ENCODE measurements at places on chromosomes 5 and 9.
A peak's percentile ranks its signal among the peaks of the same experiment; 100 is the strongest.

- no peak overlapping the region for H3K4me3 ChIP-seq
- H3K27ac ChIP-seq: no peak overlapping the region
- no peaks in the 10 kb centered on the region for H3K27me3 ChIP-seq
- no peak for DNase-seq
Measured at GRCh38 chr5:153425914-153426313, 64.6 kb upstream of the GRIA1 start.

GRCh38 chr5:128674837-128675446, 136.9 kb upstream of the FBN2 start:
- H3K36me3 ChIP-seq: no peaks in the 10 kb centered on the region
- no peaks in the 10 kb centered on the region for H3K27me3 ChIP-seq
- no peaks in the 10 kb centered on the region for H3K4me1 ChIP-seq
- H3K27ac ChIP-seq: no peak overlapping the region

- no peak overlapping the region for H3K4me3 ChIP-seq
- no peaks in the 10 kb centered on the region for H3K36me3 ChIP-seq
- no peak overlapping the region for H3K27ac ChIP-seq
- peaks cover 13% of the 10 kb centered on the region for H3K4me1 ChIP-seq
- DNase-seq: no peak
Measured at GRCh38 chr5:76718381-76718832, 2.5 kb downstream of the F2R start.

GRCh38 chr5:175059687-175060211, 335.4 kb downstream of the MSX2 start:
- H3K27me3 ChIP-seq: no peaks in the 10 kb centered on the region
- no peaks in the 10 kb centered on the region for H3K4me1 ChIP-seq
- no peaks in the 10 kb centered on the region for H3K36me3 ChIP-seq
- H3K4me3 ChIP-seq: no peak overlapping the region
- no peak overlapping the region for H3K27ac ChIP-seq
- no peak for DNase-seq

- no peak for DNase-seq
- no peaks in the 10 kb centered on the region for H3K27me3 ChIP-seq
- no peak overlapping the region for H3K27ac ChIP-seq
- no peaks in the 10 kb centered on the region for H3K4me1 ChIP-seq
- no peaks in the 10 kb centered on the region for H3K36me3 ChIP-seq
Measured at GRCh38 chr5:2876183-2876582, 124.7 kb upstream of the IRX2 start.

GRCh38 chr5:82849885-82850284, 227.3 kb downstream of the TMEM167A start:
- no peaks in the 10 kb centered on the region for H3K4me1 ChIP-seq
- H3K27ac ChIP-seq: no peak overlapping the region
- no peaks in the 10 kb centered on the region for H3K36me3 ChIP-seq
- H3K4me3 ChIP-seq: no peak overlapping the region

DNA sequence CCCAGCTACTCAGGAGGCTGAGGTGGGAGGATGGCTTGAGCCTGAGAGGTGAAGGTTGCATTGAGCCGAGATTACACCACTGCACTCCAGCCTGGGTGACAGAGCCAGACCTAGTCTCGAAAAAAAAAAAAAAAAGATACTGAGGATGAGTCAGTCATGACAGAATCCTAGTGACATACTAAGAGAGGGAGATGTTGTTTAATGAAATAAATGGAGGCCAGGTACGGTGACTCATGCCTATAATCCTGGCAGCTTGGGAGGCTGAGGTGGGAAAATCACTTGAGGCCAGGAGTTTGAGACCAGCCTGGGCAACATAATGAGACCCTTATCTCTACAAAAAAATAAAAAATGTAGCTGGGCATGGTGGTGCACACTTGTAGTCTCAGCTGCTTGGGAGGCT, 107.2 kb downstream of the ZFAND5 start:
- no peaks in the 10 kb centered on the region for H3K27me3 ChIP-seq
- peak; percentile 57 for DNase-seq
- H3K4me3 ChIP-seq: no peak overlapping the region
- no peak overlapping the region for H3K27ac ChIP-seq
- no peaks in the 10 kb centered on the region for H3K4me1 ChIP-seq

- H3K27me3 ChIP-seq: no peaks in the 10 kb centered on the region
- no peak for DNase-seq
- no peak overlapping the region for H3K27ac ChIP-seq
Measured at GRCh38 chr9:11097020-11097419, 484.2 kb upstream of the PTPRD start.

GRCh38 chr9:84177407-84177806, 163.2 kb downstream of the SLC28A3 start:
- H3K4me1 ChIP-seq: peaks cover 3% of the 10 kb centered on the region
- no peaks in the 10 kb centered on the region for H3K27me3 ChIP-seq
- DNase-seq: no peak
- H3K4me3 ChIP-seq: no peak overlapping the region
- H3K36me3 ChIP-seq: no peaks in the 10 kb centered on the region

GRCh38 chr5:136043551-136043950, 14.8 kb downstream of the TGFBI start:
- no peak overlapping the region for H3K4me3 ChIP-seq
- H3K27me3 ChIP-seq: no peaks in the 10 kb centered on the region
- peaks cover 79% of the 10 kb centered on the region for H3K36me3 ChIP-seq
- H3K27ac ChIP-seq: peak overlapping the region; percentile 28

GRCh38 chr5:151531581-151531980, 59.5 kb downstream of the FAT2 start:
- no peak for DNase-seq
- no peaks in the 10 kb centered on the region for H3K4me1 ChIP-seq
- H3K4me3 ChIP-seq: no peak overlapping the region
- no peak overlapping the region for H3K27ac ChIP-seq
- H3K27me3 ChIP-seq: no peaks in the 10 kb centered on the region

DNA sequence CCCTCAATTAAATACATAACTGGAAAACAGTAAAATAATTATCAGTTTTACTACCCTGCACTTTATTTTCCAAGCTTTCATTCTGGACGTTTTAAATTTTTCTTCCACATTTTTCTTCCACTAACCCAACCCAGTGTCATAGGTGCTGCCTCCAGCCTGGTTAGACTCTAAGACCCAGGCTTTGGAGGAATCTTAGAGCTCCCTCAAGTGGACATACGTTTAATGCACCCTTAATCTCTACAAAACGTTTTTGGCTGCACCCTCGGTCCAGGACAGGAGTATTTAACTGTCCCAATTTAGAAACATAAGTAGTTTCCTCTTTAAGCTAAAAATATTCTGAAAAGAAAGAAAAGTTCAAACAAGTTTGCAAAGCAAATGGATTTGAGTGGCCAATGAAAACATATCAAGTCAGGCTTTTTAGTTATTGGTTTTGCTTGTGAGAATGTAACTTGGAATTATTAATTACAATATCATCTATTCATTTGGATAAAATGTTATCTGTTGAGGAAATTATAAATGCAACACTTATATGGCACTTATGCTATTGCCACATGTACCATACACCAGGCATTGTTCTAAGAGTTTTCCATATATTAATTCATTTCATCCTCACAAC, 38.9 kb downstream of the CDH6 start:
- no peak for DNase-seq
- H3K36me3 ChIP-seq: no peaks in the 10 kb centered on the region
- no peak overlapping the region for H3K4me3 ChIP-seq
- H3K4me1 ChIP-seq: no peaks in the 10 kb centered on the region
- no peak overlapping the region for H3K27ac ChIP-seq

- no peaks in the 10 kb centered on the region for H3K36me3 ChIP-seq
- no peaks in the 10 kb centered on the region for H3K4me1 ChIP-seq
- H3K4me3 ChIP-seq: no peak overlapping the region
- H3K27ac ChIP-seq: no peak overlapping the region
Measured at GRCh38 chr9:119968836-119969707, 599.8 kb upstream of the BRINP1 start.

- no peak for DNase-seq
- H3K4me1 ChIP-seq: no peaks in the 10 kb centered on the region
- H3K27me3 ChIP-seq: no peaks in the 10 kb centered on the region
- H3K4me3 ChIP-seq: no peak overlapping the region
- H3K27ac ChIP-seq: no peak overlapping the region
Measured at GRCh38 chr9:100465274-100465673, 7.7 kb upstream of the TMEFF1 start.

- no peak overlapping the region for H3K27ac ChIP-seq
- no peaks in the 10 kb centered on the region for H3K36me3 ChIP-seq
- no peak overlapping the region for H3K4me3 ChIP-seq
- no peak for DNase-seq
- no peaks in the 10 kb centered on the region for H3K27me3 ChIP-seq
Measured at GRCh38 chr5:154568589-154568988, 90.6 kb upstream of the HAND1 start.

GRCh38 chr9:97311798-97312500, 4.5 kb downstream of the CCDC180 start:
- peak; percentile 37 for DNase-seq
- H3K4me1 ChIP-seq: peaks cover 9% of the 10 kb centered on the region
- no peaks in the 10 kb centered on the region for H3K27me3 ChIP-seq
- no peak overlapping the region for H3K4me3 ChIP-seq
- H3K27ac ChIP-seq: no peak overlapping the region

- DNase-seq: no peak
- no peaks in the 10 kb centered on the region for H3K27me3 ChIP-seq
- no peak overlapping the region for H3K4me3 ChIP-seq
- peaks cover 26% of the 10 kb centered on the region for H3K36me3 ChIP-seq
- H3K27ac ChIP-seq: no peak overlapping the region
- peaks cover 5% of the 10 kb centered on the region for H3K4me1 ChIP-seq
Measured at GRCh38 chr5:9212605-9213004, 333.3 kb downstream of the SEMA5A start.

GRCh38 chr5:91106842-91107511, 276.1 kb downstream of the ARRDC3 start:
- no peak overlapping the region for H3K4me3 ChIP-seq
- H3K4me1 ChIP-seq: no peaks in the 10 kb centered on the region
- no peaks in the 10 kb centered on the region for H3K36me3 ChIP-seq
- H3K27me3 ChIP-seq: no peaks in the 10 kb centered on the region
- H3K27ac ChIP-seq: no peak overlapping the region

DNA sequence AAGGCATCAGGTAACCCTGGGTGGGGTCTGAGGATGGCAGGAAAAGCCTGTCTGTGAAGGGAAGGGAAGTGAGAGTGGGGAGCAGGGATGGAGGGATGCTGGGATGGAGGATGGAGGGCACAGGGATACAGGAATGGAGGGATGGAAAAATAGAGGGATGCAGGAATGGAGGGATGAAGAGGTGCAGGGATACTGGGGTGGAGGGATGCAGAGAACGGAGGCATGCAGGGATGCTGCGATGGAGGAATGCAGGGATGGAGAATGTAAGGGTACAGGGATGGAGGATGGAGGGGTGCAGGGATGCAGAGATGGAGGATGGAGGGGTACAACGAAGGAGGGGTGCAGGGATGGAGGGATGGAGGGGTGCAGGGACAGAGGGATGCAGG, 9.1 kb downstream of the PTGES2 start:
- H3K27me3 ChIP-seq: no peaks in the 10 kb centered on the region
- DNase-seq: no peak
- peaks cover 39% of the 10 kb centered on the region for H3K36me3 ChIP-seq
- no peak overlapping the region for H3K27ac ChIP-seq
- no peaks in the 10 kb centered on the region for H3K4me1 ChIP-seq

GRCh38 chr5:31855134-31856040, 216.5 kb downstream of the PDZD2 start:
- DNase-seq: no peak
- peak overlapping the region; percentile 64 for H3K4me3 ChIP-seq
- H3K36me3 ChIP-seq: no peaks in the 10 kb centered on the region
- peaks cover 14% of the 10 kb centered on the region for H3K4me1 ChIP-seq
- peak overlapping the region; percentile 72 for H3K27ac ChIP-seq

- H3K4me1 ChIP-seq: peaks cover 14% of the 10 kb centered on the region
- H3K36me3 ChIP-seq: no peaks in the 10 kb centered on the region
- H3K4me3 ChIP-seq: no peak overlapping the region
- peak overlapping the region; percentile 13 for H3K27ac ChIP-seq
- H3K27me3 ChIP-seq: no peaks in the 10 kb centered on the region
- peak; percentile 95 for DNase-seq
Measured at GRCh38 chr5:170151097-170151831, 45.6 kb downstream of the FOXI1 start.

DNA sequence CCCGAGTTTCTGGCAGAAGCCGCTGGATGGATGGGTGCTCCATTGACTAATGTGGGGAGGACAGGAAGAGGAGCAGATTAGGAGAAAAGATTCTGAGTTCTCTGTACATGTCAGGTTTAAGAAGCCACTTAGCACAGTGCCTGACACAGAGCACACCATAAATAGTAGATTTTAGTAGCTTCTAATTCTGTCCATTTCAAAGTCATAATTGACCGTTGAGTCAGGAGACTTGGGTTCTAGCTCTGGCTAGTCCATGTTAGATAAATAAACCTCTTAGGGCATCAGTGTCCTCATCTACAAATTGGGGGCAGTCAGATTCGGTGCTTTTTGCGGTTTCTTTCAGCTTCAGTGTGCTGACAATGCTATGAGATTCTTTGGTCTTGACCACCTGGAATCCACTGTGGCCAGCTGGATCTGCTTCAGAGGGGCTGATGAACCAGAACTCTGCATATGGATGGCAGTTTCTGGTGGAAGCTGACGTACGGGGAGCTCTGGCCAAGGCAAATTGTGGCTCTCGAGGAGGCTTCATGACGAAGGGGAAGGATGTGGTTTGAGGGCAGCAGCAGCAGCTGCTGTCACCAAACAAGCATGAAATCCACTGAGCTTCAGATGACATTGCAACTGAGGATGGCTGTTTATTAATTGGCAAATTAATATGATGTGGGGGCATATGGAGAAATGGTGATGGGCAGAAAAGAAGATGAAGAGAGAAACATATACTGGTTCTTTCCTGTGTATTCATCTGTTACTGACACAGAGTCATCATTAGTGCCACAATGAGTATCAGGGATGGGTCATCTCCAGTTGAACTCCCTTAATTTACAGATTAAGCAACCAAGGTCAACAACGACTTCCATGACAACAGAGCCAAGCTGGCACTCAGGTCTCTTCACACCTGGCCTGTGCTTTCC, 134.4 kb downstream of the AOPEP start:
- H3K27me3 ChIP-seq: no peaks in the 10 kb centered on the region
- H3K36me3 ChIP-seq: no peaks in the 10 kb centered on the region
- H3K4me3 ChIP-seq: no peak overlapping the region
- no peak for DNase-seq
- H3K27ac ChIP-seq: no peak overlapping the region

GRCh38 chr5:6820851-6821479, 107.7 kb downstream of the TENT4A start:
- peak; percentile 19 for DNase-seq
- no peaks in the 10 kb centered on the region for H3K36me3 ChIP-seq
- H3K27me3 ChIP-seq: no peaks in the 10 kb centered on the region
- H3K27ac ChIP-seq: no peak overlapping the region
- no peak overlapping the region for H3K4me3 ChIP-seq

GRCh38 chr9:97753975-97754374, 56.8 kb upstream of the XPA start:
- H3K4me3 ChIP-seq: no peak overlapping the region
- DNase-seq: no peak
- no peak overlapping the region for H3K27ac ChIP-seq
- H3K27me3 ChIP-seq: no peaks in the 10 kb centered on the region

- no peak overlapping the region for H3K27ac ChIP-seq
- no peak overlapping the region for H3K4me3 ChIP-seq
- no peaks in the 10 kb centered on the region for H3K27me3 ChIP-seq
Measured at GRCh38 chr9:16639644-16640043, 230.8 kb downstream of the BNC2 start.

Measured in trophoblast cell (in vitro differentiated cells and primary cell).